ENCODE measurements at places on chromosomes 6 and 20.

DNA sequence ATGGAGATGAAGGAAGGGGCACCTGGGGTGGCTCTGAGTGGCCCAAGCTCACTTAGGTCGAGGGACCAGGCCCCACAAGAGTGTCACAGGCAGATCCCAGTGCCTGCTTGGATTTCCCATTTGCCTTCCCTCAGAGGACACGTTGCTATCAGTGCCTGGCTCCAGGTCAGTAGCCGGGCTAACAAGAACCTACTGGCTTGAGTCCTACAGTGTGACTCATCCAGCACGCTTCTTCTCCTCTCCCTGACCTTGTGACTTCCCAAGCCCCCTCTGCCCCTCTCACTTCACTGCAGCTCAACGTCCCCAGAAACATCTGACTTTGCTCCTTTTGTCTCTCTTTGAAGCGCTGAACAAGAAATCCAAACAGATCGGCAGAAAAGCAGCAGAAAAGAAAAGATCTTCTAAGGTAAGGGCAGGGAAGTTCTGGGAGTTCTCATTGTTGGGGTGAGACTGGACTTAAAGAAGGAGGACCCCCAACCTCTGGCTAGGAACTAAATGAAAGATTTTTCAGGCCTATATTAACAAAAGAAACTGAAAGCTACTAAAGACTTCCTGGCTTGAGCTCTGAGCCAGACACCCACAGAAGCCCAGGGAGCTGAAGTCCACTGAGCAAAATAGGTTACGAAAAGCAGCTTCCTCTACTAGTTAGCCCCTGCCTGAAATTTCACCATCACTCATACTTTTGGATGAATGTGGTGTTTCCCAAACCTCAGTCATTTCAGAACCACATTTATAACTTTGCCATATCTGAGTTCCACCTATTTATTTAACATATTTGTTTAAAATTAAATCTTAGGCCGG is 21.5 kb downstream of the ASIP start:
- DNase-seq, result peak; percentile 10

GRCh38 chr6:39476670-39477069 is 154.2 kb upstream of the KCNK16 start:
- DNase-seq, result no peak

GRCh38 chr20:48489656-48490055 is 338.1 kb downstream of the PREX1 start:
- DNase-seq, result no peak

- DNase-seq, result no peak
Measured at GRCh38 chr6:139483079-139483478, 108.6 kb upstream of the CITED2 start.

GRCh38 chr20:64053841-64054661 is 4.6 kb upstream of the SOX18 start:
- DNase-seq, result no peak

GRCh38 chr20:63552481-63553249 is 1.3 kb upstream of the FNDC11 start:
- DNase-seq, result no peak

DNA sequence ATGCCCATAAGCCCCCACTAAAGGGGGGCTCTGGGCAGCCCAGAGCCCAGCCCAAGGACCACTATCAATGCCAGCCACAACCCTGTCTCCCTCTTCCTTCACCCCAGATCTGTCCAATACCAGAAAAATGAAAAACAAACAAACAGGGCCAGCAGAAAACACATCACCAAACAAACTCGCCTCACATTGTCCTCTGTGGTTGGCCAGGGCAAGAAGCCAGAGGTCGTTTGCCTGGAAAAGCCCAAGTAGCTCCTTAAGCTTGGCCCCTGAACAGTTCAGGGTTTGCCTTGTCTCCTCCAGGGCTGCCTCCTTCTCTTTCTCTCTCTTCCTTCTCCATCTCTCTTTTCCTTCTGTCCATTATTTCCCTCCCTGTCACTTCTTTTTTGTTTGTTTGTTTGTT is 10.1 kb upstream of the SCUBE3 start:
- no peak for DNase-seq

DNA sequence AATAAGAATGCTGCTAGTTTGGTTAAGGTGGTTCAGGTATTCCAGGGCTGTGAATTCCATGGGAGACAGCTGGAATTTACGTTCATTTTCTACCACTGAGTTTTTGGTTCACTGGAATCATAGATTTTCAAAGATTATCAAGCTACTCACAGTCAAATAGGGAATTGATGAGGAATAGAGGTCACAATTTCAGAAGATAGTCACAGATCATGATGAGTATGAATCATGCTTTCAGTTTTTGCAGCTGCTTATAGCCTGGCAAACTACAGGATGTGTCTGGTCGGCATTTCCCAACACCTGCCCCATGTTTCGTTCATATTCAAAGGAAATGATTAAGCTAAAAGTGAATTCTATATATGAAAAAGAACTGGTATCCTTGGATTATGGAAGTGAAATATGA is 58.7 kb downstream of the BCKDHB start:
- DNase-seq, result no peak

- no peak for DNase-seq
Measured at GRCh38 chr6:22296067-22296466, 769 bp downstream of the PRL start.

GRCh38 chr6:10184371-10185227 is 230.3 kb downstream of the TFAP2A start:
- DNase-seq, result no peak

GRCh38 chr6:44664716-44665115 is 277.2 kb downstream of the CDC5L start:
- no peak for DNase-seq

DNA sequence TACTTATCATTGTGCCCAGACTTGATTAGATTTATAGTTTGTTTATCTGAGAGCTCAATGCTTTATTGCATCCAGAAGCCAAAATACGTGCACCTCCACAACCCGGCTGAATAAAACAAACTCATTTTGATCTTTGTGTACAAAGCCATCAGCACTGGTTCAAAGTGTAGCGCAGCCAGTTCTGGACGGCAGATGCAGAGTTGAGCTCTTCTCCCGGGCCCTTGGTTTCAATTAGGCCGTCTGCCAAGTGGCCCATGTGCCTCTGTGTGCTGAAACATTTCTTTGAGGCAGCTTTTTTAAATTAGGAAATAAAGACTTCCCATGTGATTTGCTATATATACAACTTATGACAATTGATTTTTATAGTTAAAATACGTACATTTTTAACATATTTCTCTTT is 96.2 kb upstream of the RSPO3 start:
- DNase-seq, result no peak

DNA sequence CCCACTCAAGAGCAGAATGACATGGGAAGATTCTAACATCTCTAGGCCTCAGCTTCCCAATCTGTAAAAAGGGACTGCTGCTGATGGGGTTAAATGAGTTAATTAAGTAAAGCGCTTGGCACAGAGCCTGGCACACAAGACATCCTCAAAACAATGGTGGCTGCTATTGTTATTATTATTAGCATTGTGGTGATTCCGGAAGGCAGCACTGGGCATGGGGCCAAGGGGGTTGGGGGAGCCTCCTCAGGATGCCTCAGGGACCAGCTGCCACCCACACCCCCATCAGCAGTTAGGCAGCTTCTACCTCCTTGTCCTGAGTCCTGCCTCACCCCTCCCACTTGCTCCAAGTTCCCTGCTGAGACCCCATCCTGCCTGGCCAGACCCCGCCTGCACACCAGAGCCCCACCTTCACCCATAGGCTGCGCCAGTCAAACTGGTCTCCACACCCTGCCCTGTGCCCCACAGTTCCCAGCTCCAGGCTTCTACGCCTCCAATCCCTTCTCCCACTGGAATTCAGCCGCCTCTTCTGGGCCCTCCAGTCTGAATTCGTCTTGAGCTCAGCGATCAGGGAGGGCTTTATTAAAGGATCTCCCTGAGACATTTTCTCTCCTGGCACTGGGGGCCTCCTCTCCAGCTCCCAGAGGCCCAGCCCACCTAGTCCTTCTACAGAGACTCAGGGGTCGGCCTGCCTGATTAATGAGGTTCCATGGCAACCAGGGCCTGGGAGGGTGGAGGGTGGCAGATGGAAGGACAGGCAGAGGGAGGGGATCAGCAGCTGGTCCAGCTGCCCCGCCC is 1.5 kb downstream of the E2F1 start:
- no peak for DNase-seq

DNA sequence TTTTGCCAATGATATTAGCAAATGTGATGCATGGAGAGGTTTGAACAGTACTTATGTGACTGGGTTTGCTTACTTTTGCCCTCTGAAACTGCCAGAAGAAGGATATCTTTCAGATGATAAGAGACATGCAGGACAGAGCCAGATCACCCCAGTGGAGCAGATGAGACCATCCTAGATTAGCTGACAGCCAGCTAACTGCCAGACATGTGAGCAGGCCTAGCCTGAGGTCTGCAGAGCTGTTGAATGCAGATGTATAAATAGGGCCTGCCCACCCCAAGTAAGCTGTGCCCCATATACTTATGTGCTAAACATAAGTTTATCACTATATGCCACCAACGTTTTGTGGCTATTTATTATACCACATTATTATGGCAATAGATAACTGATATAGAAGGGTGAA is 5.9 kb downstream of the ZSCAN31 start:
- no peak for DNase-seq

DNA sequence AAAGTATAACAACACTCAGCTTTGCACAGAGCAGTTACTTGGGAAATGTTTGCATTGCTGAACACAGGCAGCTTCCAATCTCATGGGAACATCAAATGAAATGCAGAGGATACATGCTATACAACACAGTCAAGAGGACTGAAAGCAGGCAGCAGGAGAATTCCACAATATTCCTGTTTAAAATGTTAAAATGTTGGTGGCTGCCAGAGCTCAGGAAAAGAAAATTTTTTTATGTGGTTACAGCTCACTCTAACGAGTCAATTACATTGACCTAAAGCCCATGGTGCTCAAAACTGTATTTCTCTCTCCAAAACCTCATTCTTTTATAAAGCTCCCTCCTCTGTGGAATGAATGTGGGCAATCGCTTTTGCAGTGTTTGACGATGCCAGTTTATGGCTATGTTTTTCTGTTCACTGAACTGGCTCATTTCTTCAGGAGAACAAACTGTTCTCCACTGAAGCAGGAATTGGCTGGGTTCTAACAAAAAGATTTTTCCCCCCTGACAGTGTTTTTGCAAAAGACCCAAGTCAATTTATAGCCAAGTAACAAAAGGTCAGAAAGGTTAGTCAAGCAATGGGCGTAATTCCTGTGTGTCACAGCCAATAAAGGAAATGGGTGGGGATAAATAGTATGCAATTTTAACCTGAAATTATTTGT is 69.0 kb downstream of the ZHX3 start:
- no peak for DNase-seq

DNA sequence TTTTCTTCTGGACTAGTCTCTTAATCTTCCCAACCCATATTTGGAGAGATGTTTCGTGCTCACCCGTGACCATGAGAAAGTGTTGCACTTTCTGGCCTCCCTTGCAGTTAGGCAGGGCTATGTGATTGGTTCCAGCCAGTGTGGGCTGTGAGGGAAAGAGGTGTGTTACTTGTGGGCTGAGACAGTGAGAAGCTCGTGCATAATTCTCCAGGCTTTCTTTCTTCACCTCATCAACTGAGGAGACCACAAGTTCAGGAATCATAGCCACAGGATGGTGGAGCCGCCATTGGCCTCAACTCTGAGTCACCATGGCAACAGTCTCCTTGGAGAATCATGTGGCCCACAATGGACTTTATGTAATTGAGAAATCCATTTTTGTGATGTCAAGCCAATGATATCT is 57.5 kb upstream of the FUCA2 start:
- DNase-seq, result no peak

DNA sequence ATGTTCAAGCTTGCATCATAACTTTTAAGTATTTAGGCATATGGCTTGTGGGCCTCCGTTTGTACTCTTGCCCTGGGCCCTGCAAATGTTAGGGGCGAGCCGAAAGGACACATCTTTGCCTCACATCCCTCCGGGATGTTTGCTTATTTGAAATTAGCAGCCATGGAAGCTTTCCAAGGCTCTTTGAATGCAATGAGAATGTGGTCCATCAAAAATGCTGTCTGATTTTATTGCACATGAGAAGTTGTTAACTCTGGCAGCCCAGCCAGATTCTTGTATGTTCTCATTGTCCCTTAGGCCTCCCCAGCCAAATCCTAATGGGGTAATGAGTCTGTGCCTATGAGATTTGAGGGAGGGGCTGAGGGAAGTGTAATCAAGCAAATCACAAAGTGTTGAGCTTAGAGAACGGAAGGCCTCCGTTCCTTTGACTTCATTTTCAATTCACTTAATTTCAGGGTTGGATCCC is 261.2 kb upstream of the MARCKS start:
- no peak for DNase-seq

GRCh38 chr6:121549736-121550135 is 114.3 kb downstream of the GJA1 start:
- peak; percentile 76 for DNase-seq

- no peak for DNase-seq
Measured at GRCh38 chr6:138673346-138674014, 100.1 kb upstream of the CCDC28A start.

DNA sequence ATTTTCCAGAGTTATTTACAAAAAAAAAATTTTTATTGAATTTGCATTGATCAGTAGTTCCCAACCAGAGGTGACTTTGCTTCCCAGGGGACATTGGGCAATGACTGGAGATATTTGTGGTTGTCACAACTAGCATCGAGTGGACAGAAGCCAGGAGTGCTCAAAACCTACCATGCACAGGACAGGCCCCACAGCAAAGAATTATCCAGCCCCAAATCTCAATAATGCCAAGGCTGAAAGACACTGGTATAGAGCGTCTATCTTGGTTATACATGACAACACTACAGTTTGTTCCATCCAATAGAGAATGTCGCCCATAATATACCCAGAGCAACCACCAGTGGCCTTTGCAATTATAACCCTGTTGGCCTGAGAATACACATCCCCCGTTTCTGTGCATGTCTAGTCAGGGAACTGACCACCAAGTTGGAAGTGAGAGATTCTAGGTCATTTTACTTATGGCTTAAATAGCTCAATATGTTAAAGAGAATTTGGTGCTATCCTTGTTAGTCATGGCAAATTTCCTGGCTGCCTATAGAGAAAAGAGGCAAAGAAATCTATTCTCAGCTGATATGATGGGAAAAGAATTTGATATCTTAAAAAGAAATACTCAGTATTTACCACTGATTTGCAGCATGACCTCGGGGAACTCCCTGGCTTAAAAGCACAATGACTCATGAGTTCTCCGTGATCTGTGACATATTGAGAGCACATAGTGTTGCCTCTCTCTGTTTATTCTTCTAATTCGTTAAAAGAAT is 76.0 kb upstream of the ADTRP start:
- peak; percentile 49 for DNase-seq

GRCh38 chr6:2599817-2600216 is 150.9 kb downstream of the MYLK4 start:
- no peak for DNase-seq

Data from non-pigmented ciliary epithelial cell (primary cell).